ENCODE measurements at places on chromosomes 6 and 20.
A peak's percentile ranks its signal among the peaks of the same experiment; 100 is the strongest.

DNA sequence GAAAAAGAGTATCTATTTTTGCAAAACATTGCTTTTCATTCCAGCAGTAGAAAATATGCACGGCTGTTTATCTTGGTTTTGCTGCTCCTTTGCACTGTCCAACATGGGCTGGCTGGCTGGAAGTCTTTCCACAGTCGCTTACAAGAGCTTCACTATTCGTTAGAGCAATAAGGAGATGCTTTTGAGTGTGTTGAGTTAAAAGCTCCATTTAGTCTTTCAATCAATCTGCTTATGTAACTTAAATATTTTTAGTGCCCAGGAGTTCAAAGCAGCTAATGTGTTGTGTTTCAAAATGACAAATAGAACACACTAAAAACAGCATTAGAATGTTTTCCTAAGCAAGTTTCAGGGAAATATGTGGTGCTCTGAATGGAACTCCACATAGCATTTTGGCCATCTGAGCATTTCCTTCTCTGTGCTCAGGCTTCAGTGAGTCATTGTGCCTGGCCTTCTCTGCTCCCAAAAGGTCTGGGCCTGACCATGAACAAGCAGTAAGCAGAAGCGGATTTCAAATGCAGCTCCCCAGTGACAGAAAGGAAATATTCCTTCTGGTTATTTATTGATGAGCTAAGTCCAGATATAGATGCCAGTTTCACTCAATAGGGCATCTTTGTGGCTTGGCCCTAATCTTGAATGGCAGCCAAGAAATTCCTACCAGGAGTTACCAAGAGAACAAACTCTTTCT lies 580.3 kb downstream of the TENT5A start:
- DNase-seq = no peak

- no peak for DNase-seq
Measured at GRCh38 chr6:119129968-119130484, 51.6 kb upstream of the FAM184A start.

DNA sequence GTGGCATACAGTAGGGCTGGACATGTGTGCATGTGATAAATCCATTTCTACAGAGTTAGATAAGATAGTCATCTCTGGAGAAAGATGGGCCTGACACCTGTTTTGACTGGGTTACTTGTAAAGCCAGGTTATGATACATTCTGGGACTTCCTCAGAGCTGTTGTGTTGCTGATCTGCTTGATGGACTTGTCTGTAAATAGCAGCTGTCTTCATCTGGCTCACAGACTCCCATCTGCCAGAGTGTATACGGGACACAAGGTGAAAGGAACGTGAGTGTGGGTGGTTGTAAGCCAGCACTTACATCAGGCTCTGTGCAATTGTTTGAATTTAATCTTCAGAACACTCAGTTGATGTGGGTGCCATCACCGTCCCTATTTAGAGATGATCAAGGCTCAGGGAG lies 49.8 kb downstream of the ZDHHC14 start:
- no peak for DNase-seq

- DNase-seq = no peak
Measured at GRCh38 chr6:37741757-37742400, 44.2 kb upstream of the MDGA1 start.

DNA sequence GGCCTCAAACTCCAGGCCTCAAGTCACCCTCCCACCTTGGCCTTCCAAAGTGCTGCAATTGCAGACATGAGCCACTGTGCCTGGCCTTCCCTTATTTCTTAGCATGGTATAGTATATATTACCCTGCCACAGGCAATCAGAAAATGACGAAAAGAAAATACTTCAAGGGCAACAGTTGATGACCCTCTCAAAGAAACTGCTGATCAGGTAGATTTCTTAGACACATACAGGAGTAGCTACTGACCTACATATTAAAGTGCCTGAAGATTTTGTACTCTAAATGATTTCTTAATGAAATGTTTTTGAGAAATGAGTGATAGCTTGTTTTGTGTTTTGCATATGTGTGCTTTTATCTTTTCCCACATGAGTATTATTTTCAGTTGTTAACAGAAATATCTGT lies 4.6 kb downstream of the SLC35F1 start:
- DNase-seq = no peak

- peak; percentile 45 for DNase-seq
Measured at GRCh38 chr6:99330159-99330558, 19.3 kb downstream of the FAXC start.

GRCh38 chr20:36010825-36011224 lies 42.4 kb downstream of the CNBD2 start:
- DNase-seq = no peak

GRCh38 chr6:74249658-74250057 lies 553.7 kb downstream of the CD109 start:
- DNase-seq = no peak

DNA sequence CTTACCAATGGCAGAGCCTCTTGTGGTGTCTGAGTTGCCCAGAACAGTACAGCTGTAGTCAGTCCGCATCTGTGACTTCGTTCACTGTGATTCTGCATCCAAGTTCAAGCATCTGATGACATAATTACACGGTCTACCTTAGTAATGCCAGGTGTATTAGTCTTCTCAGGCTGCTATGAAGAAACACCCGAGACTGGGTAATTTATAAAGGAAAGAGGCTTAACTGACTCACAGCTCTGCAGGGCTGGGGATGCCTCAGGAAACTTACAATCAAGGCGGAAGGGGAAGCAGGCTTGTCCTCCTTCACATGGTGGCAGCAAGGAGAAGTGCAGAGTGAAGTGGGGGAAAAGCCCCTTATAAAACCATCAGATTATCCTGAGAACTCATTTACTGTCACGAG lies 163.9 kb upstream of the SULF2 start:
- no peak for DNase-seq

GRCh38 chr6:25490018-25490801 lies 161.8 kb upstream of the SCGN start:
- DNase-seq = peak; percentile 72

DNA sequence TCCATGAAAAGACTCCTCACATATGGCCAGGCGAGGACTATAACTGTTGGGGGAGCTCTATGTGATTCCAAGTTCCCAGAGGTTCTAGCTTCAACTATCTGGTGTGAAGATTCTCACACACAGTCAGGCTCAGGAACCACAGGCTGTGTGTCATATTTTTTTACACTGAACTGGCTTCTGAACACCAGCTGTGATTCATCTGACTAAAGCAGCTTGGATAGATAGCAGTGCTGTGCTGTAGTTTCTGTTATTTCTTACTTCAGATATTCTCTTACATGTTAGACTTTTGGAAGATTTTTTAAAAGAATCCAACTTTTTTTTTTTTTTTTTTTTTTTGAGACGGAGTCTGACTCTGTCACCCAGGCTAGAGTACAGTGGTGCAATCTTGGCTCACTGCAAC lies 140.7 kb upstream of the MCHR2 start:
- DNase-seq = no peak

- peak; percentile 60 for DNase-seq
Measured at GRCh38 chr20:53623454-53624211, 30.0 kb upstream of the ZNF217 start.

DNA sequence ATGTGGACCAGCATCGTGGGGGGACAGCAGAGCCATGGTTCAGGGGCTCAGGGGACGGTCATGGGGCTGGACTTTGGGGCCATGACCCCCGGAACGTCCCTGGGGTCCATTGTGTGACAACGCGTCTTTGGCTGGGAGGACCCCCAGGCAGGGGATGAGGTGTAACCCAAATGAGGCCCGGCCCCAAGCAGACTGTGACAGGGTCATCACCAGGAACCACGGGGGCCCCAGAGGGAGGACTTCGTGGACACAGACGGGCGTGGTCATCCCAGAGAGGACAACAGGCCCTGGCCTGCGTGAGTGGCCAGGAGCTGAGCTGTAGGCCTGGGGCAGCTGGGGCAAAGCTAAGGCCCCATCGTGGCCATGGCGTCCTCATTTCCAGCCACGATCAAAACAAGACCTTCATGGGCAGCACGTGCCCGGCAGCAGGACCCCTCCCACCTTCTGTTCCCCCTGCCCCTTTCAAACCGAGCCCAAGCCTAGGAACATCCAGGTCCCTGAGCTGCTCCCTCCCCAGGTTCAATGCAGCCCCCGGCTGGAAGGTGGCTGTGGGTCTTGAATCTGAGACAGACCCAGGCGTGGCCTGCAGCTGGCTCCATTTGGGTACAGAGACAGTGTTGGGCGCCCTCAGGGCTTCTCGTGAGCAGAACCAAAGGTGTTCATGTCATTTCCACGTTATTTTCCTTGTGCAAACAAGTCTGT lies 187.8 kb downstream of the TAF4 start:
- DNase-seq = no peak

GRCh38 chr6:121652726-121653623 lies 217.5 kb downstream of the GJA1 start:
- no peak for DNase-seq

DNA sequence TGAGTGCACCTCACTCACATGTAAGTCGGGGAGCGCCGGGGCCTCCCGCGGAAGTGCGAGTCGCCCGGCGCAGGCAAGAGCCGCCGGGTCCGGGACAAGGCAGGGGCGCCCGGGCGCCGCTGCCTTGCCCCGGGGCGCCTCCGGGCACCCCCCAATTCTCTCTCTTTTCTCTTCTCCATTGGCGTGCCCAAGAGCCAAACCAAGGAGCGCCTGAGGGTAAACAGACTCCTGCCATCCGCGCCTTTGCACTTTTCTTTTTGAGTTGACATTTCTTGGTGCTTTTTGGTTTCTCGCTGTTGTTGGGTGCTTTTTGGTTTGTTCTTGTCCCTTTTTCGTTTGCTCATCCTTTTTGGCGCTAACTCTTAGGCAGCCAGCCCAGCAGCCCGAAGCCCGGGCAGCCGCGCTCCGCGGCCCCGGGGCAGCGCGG lies 36.8 kb downstream of the GNAS start:
- no peak for DNase-seq

- no peak for DNase-seq
Measured at GRCh38 chr20:50274570-50275430, 84.2 kb downstream of the CEBPB start.

GRCh38 chr6:50717734-50718457 lies 4.6 kb downstream of the TFAP2D start:
- no peak for DNase-seq

DNA sequence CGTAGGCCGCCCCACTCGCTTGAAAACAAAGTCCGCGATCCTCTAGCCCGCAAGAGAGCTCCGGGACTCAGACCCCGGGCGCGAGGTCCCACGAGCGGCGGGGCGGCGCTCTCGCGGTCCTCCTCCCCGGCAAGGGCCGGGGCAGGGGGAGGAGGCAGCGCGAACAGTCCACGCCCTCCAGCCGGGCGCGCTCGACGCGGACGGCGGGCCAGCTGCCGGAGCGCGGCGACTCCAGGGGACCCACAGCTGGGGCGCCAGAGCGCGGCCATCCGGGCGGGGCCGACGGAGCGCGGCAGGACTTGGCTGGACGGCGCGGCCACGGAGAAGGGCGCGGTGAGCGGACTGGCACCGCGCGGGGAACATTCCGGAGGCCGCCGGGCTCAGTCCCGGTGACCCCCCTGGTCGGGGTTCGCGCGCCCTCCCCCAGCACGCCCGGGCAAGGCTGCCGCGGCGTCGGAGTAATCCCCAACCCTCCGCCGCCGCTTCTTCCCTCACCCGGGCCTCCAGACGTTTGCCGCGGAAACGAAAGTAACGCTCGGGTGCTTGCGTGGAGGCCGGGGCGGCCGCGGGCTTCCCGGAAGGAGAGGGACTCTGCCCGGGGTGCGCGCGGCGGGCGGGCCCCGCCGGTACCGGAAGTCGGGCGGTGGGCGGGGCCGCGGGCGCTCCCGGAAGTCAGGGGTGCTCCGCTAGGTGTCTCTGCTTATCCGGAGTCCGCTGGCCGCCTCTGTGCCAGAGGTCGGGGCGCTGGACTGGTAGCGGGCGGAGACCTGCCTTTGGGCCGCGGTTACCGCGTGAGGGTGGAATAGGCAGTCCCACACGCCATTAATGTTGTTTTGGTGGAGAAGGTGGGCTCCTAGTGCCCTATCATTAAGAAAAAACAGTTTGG lies at the start of gene RIPK1:
Gene RIPK1, plus strand, starts transcription at position 166 of the 886 bp plus-strand sequence. CDS start 8,330 bp downstream, outside the sequence.
- peak; percentile 96 for DNase-seq

GRCh38 chr20:49914310-49915117 lies 815 bp downstream of the SPATA2 start:
- DNase-seq = no peak

DNA sequence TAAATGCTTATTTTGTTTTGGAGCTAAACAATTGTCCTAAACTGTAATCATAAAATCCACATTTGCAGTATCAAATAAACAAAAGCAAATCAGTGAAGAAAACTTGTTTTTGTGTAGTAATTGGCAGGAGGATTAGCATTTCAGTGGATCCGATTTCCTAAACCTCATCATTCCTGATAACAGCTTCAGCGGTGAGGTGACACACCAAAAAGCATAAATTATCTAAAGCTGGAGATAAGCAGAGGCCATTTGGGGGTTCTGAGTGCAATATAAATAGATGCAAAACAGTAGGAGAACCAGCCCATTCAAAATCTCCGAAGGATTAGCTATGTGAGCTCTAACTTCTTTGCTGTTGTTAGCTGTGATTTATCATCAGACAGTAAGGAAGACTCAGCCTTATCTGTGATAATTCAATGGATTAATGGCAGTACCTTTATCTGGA lies 235.8 kb downstream of the EPHA7 start:
- no peak for DNase-seq

- no peak for DNase-seq
Measured at GRCh38 chr20:22604815-22605214, 20.4 kb upstream of the FOXA2 start.

DNA sequence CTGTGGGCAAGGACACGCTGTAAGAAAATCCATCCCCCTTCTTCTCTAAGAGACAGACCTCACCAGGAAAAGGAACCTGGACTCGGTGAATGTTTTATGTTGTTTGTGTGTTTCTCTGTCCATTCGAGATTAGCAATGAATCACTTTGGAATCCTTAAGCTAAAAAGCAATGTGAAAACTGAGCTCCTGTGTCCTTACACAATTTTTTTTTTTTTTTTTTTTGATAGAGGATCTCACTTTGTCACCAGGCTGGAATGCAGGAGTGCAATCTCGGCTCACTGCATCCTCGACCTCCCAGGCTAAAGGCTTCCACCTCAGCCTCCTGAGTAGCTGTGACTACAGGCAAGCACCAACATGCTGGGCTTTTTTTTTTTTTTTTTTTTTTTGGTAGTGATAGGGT lies 32.1 kb downstream of the BFSP1 start:
- no peak for DNase-seq

- DNase-seq = no peak
Measured at GRCh38 chr20:37273988-37274387, 12.4 kb upstream of the GHRH start.

GRCh38 chr6:137497721-137498463 lies 3.7 kb upstream of the OLIG3 start:
- peak; percentile 62 for DNase-seq

DNA sequence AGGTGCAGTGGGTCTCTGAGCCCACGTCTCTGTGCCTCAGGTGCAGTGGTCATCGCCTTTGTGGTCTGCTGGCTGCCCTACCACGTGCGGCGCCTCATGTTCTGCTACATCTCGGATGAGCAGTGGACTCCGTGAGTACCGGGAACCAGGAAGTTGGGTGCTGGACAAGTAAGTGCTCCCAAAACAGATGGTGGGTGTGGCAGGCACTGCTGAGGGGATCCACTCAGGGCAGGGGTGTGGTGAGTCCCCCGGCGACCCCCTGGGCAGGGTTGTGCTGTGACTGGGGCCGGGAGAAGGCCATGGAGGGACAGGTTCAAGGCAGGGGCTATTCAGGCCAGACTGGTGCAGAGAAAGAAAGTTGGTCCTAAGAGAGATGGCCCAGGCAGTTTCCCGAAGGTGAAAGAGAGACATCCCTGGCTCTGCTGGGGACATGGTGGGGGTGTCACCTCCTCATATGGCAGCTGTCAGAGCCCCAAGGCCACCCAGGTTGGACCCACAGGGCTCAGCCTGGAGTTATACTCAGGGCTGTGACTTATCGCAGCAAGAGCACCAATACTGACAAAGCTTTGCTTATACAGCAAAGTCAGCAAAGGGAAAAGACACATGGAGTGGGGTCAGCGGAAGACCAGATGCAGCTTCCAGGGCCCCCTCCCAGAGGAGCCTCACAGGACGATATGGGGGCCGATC lies 37.9 kb upstream of the MRGBP start:
- DNase-seq = no peak

GRCh38 chr20:41669708-41670263 lies 51.6 kb upstream of the CHD6 start:
- no peak for DNase-seq

Data from activated T-cell treated with anti-CD3 and anti-CD28 coated beads, Interleukin-2, amount 50 U/mL, for 24 hours (primary cell).